NCI-H1105 (cell line): ENCODE measurements at places on chromosomes 1 and 21.

DNA sequence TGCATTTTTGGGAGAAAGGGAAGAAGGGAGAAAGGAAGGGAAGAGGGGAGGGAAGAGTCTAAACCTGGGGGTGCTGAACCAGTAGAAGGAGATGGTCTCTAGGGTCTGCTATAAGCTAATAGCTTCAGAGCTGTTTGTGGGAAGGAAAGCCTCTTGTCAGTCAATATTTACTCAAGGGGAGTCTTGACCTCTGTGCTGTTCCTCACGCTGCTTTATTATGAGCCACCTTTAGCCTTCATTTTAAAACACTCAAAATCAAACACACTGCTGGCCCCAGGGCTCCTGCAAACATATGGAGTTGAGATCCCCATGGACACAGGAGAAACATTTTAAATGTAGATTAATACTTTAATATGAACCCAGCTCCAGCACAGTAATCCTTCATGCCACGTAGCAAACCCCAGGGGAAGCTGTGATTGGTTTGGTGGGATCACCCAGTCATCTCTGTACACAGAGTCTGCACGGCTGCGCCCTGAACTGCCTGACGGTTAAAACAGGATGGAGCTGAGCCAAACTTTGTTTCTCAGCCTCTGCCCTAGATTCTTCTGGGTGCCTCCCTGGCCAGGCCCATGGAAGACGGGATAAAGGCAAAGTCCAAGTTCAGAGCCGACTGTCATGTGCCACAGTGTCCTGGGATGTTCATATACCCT, 40.2 kb upstream of the VWA5B1 start:
- peak; percentile 0 for DNase-seq

DNA sequence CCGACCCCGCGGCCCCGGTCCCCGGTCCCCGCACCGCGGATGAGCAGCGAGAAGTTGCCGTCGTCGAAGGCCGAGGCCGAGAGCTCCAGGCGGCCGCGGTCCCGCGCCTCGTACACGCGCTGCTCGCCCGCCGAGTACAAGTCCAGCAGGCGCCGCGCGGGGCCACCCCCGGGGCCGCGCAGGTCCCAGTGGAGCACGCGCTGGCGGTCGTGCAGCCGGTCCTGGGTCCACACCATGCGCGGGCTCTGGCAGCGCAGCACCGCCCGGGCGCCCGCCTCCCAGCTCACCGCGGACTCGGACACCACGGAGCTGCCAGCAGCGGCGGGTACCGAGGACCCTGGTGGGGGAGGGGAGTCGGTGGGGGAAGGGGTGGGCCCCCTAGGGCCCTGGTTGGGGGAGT, 2.9 kb downstream of the MXRA8 start:
- peak; percentile 13 for DNase-seq

GRCh38 chr1:212957546-212957945, 7.2 kb downstream of the VASH2 start:
- DNase-seq = no peak

GRCh38 chr1:94045465-94046056, 75.4 kb downstream of the ABCA4 start:
- no peak for DNase-seq

- no peak for DNase-seq
Observed at GRCh38 chr1:182666706-182667105, 17.7 kb downstream of the RGS8 start.

DNA sequence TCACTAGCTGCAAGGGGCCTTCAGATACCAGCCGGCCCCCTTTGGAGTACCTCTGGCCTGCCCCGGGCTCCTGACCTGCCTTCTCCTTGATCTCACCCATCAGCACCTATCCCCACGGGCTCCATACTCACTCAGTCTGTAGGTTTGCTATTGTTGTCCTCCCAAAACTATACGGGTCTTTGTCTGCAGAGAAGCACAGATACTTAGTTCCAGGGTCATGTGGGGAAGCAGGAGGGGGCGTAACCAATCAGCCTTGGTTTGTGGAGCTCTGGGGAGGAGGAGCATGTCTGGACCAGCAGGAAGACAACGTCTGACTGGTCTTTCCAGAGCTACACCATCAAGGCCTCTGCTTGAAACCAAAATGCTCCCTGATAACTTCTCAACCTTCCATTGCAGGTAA, 15.2 kb downstream of the TMEM63A start:
- DNase-seq = no peak

DNA sequence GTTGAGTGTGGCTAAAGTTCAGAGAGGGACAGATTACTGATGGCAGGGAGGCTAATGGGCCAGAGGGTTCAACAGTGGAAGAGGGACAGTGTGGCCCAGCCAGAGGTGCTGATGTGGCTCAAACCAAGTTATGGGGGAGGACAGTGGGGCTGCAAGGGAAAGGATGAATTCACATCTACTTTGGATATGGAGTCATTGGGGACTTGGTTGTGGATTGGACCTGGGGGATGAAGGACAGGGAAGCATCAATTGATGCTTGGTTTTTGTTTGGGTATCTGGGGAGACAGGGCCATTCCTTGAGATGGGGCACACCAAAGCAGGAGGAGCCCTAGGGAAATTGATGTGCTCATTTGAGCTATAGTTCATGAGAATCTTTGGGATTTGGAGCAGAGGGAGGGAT, 23.3 kb downstream of the FOXO6 start:
- no peak for DNase-seq

DNA sequence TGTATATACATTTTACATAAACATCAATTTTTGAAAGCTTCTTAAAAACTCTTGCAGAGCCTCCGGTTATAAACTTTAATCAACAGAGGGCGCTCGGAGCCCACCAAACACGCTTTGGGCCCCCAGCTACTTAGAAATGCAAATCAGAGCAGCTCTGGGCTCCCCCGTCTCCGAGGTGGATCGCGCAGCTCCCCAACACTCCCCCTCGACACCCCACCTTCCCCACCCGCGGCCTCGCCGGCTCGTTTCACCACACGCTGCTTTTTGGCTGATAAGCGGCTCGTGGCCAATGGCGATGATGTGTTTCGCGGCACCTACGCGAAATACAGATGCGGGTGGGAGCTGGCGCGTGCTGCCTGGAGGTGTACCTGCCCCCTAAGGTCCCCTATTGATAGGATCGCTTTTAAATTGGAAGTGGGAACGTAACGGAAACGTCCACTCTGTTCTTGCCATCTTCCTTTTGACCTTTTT, 1.7 kb upstream of the KIF26B start:
- peak; percentile 40 for DNase-seq

- DNase-seq = no peak
Observed at GRCh38 chr1:71167505-71167904, 86.7 kb upstream of the ZRANB2 start.

GRCh38 chr1:109846162-109846561, 64.5 kb upstream of the CSF1 start:
- no peak for DNase-seq

GRCh38 chr1:11804666-11805421, 920 bp downstream of the MTHFR start:
- peak; percentile 89 for DNase-seq
